ENCODE measurements at places on chromosomes 1 and 21.

DNA sequence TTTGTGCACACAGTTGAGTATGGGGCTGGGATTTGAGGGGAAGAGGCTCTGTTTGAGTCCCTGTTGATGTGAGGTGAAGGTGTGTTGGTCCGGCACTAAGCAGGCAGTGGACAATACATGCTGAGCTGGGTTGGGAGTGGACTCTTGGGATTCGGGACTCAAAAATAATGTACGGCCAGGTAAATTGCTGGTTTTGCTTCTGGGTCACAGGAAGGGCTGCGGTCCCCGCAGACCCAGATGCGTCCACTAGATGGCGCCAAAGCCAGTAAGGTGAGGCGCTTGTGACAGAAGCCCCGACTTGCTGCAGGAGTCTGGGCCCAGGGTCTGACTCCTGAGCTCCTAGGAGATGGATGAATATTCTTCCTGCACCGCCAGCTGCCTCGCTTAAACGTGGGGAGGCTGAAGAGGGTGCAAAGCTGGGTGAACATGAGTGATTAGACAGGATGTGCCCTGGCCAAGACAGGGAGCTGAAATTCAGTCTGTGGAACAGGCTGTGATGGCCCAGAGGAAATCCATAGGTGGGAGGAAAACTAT, 61.4 kb downstream of the ACBD3 start:
- DNase-seq, result no peak

DNA sequence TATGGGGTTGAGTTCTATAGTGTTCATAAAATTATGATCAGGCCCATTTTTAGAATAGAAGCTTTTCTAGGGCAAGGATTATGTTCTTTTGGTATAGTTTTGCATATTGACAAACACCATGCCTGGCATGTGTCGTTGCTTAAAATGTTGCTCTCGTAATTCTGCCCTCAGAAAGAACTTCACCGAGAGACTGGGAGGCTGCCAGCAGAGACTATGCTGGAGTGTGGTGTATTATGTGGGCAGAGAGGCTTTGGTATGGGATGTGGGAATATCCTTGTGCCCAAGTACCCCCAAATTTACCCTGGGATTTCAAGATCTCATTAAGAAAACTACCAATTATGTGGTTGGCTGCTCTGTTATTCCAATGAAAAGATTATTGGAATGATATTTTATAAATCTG, 27.9 kb downstream of the PGM1 start:
- DNase-seq, result no peak

DNA sequence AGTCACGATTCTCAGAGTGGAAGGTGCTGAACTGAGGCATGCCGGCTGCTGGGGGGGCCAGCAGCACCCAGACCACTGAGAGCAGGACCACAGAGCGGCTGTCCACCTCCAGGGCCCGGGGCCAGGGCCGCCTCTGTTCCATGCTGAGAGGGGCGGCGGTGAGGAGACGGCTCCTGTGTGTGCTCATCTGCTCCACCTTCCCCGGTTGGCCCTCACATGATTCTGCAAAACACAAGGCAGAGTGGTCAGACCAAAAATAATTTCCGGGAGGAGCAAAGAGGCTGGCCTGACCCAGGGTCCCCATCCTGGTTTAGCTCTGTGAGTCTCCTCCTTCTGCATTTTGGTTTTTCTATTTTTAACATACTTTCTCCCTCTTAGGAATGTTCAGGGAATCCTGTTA, 26.4 kb downstream of the PLXNA2 start:
- no peak for DNase-seq

- no peak for DNase-seq
Measured at GRCh38 chr1:17635811-17636210, 96.3 kb downstream of the ARHGEF10L start.

DNA sequence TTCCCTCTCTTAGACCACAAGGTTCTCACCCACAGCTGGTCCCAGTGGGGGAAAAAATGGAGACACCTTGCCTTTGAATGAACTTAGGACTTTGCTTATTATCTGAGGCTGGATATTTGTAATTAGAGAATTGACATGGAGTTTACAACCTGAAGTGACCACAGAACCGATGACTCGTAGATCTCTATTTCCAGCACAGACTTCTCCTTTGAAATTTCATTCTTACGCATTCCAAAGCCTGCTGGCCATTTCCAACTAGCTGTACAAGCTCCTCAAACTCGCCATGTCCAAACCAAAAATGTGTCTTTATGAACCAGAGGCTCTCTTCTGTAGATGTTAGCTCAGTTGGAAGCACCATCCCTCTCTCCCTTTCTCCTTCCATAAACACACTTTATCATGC, 12.0 kb downstream of the RAB7B start:
- DNase-seq, result no peak

GRCh38 chr21:17612023-17612564, 607 bp downstream of the BTG3 start:
- DNase-seq, result no peak

- DNase-seq, result no peak
Measured at GRCh38 chr1:207502726-207503125, 6.8 kb downstream of the CR1 start.

DNA sequence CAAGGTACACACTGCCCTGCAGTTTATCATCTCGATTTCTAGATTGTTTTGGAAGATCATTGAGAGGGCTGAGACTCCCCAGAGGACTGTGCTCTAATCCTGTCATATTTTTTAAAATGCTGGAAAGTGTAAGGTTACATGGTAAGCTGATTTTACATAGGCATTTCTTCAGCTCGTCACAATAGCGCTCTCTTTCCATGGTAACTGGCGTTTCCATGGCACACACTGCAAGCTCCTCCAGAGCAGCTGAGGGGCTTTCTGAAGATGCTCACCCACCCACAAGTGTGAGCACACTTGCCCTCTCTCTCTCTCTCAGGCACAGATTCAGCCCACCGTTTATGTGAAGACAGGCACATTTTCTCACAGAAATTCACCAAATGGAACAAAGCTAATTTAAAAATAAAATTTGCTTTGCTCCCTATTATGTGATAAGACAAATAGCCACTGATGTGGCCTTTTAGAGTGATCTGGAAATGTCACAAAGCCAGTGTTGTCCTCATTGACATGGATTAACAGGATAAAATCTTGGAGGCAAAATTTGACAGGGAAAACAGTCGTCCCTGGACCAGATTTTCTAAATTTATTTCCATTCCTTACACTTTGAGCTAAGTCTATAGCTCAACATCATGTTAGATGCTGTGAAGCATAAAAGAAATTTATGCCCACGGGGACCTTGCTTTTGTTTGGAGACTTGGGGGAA, 421.5 kb downstream of the RWDD3 start:
- DNase-seq, result no peak

GRCh38 chr1:15836772-15837669, 10.5 kb upstream of the SPEN start:
- DNase-seq, result no peak

GRCh38 chr1:5274527-5274926, 620.1 kb downstream of the AJAP1 start:
- DNase-seq, result no peak

GRCh38 chr1:155207806-155208540, at the start of gene THBS3:
TSS of gene THBS3 (minus strand) at chr1:155207897. CDS start at chr1:155207876, 21 bp downstream.
- DNase-seq, result no peak

DNA sequence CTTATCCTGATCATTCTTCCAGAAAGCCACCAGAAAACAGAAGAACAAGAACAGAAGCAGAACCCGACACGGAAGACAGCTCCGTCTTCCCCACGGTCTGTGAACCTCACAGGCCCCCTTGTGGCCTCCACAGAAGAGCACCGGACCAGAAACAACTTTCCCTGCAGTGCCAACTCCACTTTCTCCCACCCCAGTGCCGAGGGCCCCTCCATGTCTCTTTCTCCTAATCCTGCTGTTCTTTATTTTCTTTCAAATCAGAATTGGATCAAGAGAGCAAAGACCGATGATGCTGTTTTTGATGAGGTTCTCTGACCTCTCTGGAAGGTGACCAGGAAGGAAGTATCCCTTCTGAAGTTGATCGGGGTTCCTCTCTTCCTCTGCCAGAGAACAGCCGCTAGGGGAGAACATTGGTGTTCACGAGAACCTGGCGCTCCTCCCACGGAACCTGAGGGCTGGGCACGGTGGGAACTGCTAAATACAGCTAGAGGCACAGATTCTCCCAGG, 58.9 kb upstream of the CTTNBP2NL start:
- no peak for DNase-seq

DNA sequence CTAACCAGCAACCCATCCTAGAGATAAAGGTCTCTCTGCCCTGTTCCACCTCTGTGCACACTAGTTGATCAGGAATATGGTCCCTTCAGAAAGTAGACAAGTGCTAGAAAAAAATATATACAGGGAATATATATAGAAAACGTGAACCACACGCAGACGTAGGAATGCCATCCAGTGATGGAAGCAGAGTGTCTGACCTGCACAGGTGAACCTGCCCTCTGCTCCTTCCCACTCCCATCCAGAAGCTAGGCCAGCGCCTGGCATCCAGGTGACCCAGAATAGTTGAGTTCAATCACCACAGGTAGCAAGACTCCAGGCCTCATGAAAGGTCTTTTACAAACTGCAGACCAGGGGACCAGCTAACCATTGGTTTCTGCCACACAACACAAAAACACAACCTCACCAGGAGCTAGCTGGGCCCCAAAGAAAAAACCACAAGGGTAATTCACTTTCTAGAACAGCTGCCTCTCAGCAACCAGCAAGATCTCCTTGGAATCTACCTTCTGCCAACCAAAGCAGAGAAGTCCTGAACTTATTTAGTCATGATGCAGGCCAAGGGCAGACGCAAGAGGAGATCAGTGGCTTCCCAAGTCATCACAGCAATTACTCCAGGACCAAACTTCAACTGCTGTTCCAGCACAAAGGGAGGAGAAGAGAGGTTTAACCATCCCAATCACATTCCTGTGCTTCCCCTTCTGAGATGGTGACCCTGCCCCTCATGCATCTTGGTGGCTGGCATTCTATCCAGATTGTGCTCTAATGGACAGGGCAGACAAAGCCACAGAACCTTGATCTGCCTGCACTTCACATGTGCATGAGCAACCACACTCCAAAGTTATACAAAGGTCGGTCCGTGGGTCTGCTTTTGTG, 53.0 kb downstream of the GPR161 start:
- no peak for DNase-seq

DNA sequence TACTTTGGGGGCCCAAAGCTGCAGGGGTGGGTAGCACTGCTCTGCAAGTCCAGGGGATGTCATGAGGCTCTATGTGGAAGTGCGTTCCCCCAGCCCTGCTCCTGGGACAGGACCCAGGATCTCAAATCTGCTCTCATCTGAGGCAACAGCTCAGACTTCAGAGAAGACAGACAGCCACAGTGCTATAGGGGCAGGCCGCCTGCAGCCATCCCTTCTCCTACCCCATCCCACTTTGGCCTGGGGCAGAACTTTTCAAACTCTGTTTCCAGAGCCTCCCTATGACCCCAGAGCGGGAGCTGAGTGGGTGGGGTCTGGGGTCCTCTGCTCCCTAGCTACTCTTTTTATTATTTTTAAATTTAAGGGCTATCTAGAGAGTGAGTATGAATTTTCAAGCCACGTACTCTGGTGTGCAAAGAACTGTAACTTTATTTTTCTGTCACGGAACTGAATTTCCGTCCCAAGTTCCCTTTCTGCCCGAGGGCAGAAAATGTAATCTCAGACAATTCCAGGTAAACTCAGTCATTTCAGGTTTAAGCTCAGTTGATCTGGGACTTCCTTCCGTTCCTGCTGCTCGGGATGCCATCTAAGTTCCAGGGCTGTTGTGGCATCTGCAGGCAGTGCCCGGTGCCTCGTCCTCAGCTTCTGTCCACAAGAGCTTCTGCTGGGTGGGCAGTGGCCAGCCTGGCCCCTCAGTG, 98.3 kb downstream of the ACTL8 start:
- no peak for DNase-seq

- no peak for DNase-seq
Measured at GRCh38 chr1:178946416-178946815, 75.5 kb upstream of the ANGPTL1 start.

GRCh38 chr1:198893763-198894444, 255.1 kb downstream of the PTPRC start:
- no peak for DNase-seq

DNA sequence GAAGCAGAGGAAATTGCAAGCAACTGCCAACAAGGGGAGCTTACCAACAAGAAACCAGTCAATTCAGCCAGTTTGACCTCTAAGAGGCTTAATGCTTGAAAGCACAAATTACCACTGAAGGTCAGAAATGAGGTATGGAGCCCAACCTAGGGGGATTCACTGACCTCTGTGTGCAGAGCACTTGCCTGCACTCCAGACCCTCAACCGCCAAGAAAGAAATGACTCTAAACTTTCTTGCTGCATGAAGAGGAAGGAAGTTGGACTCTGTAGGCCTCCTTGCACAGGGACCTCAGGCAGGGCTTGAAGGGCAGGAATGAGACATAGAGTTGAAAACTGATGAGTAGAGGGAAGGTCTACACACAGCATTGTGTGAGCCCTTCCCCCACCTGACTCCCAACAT, 10.0 kb downstream of the ARMH1 start:
- DNase-seq, result no peak
